Globus pallidus (tissue), 1 donor: ENCODE measurements at places on chromosomes 6 and 20.

DNA sequence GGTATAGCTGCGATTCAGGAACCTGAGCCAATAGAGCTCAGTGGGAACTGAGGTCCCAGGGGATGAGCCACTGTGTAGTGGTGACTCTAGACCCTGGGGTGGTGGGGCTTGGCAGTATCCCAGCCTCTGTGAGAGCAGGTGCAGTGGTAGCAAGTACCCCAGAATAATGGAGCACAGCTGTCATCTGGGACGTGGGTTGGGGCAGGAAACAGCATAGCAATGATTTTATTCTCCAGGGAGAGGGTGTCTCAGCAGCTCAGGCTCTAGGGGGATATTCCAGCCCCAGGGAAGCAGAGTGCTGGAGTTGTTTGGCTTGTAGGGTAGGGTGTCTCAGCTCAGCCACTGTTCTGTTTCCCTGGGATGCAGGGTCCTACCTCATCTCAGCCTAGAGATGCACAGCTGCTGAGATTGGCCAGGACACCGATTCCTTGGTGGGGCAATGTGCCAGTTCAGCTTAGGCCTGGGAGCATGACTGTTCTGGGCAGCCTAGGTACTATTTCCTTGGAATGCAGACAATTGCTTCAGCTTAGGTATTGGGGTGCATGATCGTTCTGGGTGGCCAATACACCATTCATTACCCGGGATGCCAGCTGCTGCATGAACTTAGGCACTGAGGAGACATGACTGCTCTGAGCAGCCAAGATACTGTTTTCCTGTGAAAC lies 34.0 kb upstream of the NUP153 start:
- no peak for DNase-seq

DNA sequence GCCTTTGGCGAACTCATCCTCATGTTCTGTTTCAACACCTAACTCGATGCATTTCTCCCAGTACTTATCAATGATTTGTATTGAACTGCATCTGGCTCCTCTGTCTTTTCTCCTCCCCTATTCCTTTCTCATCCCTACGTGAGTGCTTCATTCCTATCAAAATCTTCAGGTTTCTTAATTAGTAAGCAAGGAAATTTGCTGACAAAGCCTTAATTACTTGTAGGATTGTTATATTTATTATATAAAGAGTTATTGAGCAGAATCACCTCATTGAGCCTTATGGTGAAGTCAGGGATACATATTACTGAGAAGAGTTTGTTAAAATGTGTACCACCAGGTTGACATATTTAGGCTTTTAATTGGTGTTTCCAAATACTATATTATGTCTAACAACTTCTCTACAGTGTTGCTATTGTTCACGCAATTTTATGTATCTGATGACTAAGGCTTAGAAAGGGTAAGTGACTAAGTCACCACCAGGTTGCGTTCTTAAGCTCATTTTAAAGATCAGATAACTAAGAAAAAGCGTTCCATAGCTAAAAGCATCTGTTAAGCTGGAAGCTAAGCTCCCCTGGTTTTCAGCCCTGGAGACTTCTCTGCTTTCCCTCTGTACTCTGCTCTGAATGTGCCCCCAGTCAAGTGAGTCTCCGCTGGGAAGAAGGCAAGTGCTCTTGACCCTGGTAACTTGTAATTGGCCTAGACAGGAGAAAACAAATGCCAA lies 18.9 kb downstream of the SCGN start:
- no peak for DNase-seq

DNA sequence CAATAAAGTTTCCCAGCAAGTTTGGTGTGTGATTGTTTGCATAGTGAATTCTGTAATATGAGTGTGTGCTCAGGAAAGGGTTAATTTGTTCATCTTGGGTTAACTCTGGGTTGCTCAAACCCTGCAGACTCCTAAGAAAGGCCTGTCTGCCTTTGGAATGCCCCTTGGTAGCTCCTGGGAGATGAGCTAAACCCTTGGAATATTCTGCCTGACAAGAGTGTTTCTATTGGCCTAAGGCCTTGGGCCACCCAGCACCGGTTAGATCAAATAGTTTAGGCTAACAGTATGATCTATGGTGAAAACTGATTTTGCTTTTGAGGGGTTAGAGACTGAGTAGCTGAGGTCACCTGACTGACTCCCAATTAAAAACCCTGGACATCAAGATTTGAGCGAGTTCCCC lies 248.3 kb downstream of the GRM1 start:
- DNase-seq, result no peak

DNA sequence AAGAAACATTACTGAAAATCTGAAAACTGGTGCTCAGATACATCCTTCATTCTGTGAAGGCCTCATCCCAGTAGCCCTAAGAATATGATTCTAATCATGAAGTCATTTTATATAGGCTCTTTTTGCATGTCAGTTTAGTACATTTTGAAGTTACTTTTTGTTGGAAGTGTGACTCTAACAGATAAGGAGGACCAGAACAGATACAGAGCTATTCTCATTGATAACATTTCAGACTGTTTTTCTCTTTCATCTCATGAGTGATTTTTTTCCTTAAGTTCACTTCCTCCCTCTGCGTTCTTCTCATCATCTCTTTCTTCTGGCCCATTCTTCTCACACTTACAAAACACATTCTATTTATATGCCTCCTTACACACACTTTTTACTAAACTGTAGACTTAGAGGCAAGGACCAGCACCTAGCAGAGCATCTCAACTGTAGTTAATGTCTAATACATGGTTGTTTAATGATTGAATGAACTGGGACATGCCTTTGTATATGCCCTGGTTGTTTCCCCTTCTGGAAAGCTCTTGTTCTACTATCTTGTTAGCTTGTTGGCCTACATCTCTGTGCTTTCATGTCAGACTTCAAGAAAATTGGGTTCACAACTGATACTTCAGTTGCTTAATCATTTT lies 8.7 kb downstream of the CTNNBL1 start:
- DNase-seq, result no peak

- DNase-seq, result no peak
Measured at GRCh38 chr6:167648501-167649278, 178.0 kb upstream of the AFDN start.

DNA sequence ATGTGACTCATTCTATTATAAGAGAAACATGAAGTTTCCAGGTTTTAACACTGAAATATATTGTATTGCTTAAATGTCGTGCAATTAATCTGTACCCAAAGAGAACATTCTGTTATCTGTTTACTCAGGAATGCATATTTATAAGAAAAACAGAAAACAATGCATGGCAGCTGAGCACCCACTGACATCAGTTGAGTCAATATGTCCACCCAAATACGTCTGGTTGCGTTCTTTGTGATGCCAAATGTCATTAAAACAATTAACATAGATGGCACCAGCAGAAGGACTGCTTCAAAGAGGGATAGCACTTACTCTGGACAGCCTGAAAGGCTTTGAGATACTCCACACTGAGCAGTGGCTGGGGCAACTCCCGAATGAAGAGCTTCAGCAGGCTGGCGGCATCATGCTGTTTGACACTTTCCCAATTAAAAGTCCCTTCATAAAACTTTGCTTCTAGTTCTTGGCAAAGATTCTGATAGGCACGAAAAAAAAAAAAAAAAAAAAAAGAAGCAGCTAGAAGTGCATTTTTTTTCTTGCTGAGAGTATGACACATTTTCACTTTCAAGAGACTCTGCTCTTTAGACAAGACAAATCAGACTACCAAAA lies 102.3 kb downstream of the ARHGAP18 start:
- DNase-seq, result no peak

DNA sequence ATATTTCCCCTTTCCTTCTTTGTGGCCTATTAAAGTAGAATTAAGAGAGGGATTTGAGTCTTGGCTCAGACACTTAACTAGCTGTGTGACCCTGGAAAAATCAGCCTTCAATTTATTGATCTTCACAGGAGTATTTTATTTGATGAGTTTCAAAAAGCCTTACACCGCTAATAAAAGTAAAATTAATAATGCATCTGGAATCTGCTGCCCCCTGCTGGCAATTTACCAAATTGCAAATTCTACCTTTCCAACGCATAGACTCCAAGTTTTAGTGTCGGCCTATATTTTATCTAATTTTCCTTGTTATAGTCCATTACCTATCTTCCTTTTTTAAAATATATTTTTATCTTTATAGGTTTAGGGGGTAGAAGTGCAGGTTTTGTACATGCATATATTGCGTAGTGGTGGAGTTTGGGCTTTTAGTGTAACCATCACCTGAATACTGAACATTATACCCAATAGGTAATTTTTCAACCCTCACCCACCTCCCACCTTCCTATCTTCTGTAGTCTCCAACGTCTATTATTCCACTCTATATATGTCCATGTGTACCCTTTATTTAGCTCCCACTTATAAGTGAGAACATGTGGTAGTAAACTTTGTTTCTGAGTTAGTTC lies 46.3 kb downstream of the GOPC start:
- DNase-seq, result peak; percentile 35

- no peak for DNase-seq
Measured at GRCh38 chr6:133396233-133396983, 155.3 kb downstream of the EYA4 start.

- DNase-seq, result no peak
Measured at GRCh38 chr6:151549790-151550189, 56.0 kb downstream of the CCDC170 start.

- no peak for DNase-seq
Measured at GRCh38 chr6:104431096-104431495, 428.6 kb downstream of the HACE1 start.

DNA sequence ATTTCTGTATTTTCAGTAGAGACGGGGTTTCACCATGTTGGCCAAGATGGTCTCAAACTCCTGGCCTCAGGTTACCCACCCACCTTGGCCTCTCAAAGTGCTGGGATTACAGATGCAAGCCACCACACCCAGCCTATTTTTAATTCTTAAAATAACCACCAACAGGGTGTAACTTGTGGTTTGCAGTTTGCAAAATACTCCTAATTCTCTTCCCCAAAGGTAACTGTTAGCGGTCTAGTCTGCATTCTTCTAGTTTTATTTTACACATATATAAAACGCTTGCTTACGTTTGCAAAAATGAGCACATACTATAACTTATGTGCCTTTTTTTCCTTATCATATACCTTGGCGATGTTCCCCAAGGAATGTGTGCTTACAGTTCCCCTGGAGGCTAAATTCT lies 25.6 kb upstream of the CHMP4B start:
- DNase-seq, result no peak

GRCh38 chr20:10679269-10679668 lies 5.5 kb upstream of the JAG1 start:
- DNase-seq, result no peak

- DNase-seq, result no peak
Measured at GRCh38 chr6:163459007-163459406, 44.5 kb downstream of the QKI start.

DNA sequence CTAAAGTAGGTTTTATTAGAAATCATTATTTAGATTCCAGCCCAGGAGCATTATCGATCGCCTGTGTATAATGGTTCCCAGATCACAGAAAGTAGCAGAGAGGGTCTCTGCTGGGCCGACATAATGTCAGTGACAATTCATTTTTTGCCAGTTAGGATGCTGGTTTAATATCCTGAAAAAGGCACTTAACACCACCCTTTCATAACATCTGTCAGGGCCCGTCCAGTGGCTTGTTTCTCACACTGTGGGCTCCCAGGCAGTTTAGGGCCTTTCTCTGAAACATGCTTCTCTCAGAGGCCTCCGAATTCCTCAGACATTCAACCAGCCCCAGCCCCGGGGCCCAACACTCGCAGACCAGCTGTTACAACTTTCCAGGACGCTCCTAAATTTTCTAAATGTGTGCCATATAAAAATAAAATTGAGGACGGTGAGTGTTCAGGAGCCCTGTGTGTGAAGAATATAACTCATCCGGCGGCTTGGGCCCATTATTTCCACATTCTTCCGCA lies 108.6 kb upstream of the EYA4 start:
- DNase-seq, result no peak

GRCh38 chr20:57654998-57655808 lies 35.0 kb upstream of the ZBP1 start:
- DNase-seq, result no peak

- DNase-seq, result no peak
Measured at GRCh38 chr6:49675816-49676215, 37.5 kb downstream of the CRISP2 start.

DNA sequence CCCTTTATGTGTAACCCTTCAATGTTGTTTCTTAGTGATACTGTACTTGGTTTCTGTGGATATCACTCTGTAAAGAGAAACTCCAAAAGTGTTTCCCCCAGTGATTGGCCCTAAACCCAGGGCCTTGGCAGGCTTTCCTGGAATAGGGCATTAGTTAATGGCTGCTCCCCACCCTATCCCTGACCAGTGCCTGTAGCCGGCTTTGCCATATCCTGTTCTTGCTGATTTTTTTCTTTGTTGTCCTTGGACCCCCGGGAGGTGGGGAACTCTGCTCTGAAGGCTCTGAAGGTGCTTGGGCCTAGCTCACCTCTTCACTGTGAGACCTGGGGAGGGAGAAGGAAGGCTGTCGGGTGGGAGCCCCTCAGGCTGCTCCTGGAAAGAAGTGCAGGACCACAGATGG lies 120.1 kb downstream of the TCP11 start:
- DNase-seq, result no peak

DNA sequence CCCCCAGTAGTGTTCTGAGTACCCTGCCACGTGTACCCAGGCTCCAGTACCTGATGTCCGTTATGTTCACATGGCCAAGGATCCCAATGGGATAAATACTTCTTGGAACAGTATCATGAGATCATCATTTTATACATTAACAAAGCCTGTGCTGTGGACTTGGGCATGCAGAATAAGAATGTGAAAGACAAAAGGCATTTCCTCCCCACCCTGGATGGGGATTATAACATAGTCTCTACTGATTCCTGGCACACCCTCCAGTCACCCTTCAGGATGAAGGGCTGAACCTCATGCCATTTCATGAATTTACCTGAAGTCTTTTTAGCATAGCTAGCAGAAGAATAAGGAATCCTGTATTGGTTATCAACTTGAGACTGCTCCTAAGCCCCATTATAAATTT lies 2.8 kb downstream of the TNFRSF21 start:
- no peak for DNase-seq

GRCh38 chr6:786946-787763 lies 94.2 kb upstream of the EXOC2 start:
- DNase-seq, result no peak

DNA sequence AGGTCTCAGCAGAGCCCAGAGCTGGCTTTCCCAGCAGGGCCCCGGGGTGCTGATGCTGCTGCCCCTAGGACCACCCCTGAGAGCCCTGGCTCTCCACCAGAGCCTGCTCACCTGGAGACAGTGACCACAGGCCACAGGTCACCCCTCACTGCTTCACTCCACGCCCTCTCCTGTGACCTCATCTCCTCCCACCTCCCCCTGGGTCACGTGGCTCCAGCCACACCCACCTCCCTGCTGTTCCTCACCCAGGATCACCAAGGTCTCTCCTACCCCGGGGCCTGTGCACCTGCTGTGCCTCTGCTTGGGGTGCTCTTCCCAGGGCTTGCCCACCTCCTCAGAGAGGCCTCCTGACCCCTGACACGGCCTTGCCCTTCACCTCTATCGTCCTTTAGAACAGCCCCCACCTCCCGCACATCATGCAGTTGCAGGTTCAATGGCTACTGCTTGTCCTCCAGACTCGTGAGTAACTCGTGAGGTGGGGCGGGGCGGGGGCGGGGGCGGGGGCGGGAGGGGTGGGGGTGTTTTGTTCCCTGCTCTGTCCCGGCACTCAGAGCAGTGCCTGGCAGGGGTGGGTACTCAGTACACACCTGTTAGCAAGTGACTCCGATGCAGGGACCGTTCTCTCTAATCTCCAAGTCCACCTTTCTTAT lies 468.0 kb downstream of the PREX1 start:
- DNase-seq, result no peak

GRCh38 chr20:8557711-8558110 lies 425.6 kb downstream of the PLCB1 start:
- DNase-seq, result no peak
